ENCODE measurements at places on chromosomes 4 and X. TPM values are rescaled to one million over a fixed set of nuclear protein-coding genes. Genes with fewer than 3 reads are reported as not detected.
A peak's percentile ranks its signal among the peaks of the same experiment; 100 is the strongest.

DNA sequence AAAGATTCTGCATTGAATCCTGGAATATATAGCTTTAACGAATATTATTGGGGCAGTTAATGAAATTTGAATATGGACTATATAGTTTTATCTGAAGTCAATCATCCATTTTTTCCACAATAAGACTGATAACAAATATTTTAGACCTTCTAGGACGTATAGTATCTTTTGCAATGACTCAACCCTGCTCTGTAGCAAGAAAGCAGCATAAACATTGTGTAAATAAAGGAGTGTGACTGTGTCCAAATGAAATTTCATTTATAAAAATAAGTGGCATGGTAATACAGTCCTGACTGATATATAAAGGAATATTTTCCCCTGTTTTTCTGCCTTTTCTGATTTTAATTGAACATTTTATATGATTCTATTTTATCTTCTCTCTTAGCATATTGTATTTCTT, 947.7 kb upstream of the SLIT2 start:
- no peak for DNase-seq

DNA sequence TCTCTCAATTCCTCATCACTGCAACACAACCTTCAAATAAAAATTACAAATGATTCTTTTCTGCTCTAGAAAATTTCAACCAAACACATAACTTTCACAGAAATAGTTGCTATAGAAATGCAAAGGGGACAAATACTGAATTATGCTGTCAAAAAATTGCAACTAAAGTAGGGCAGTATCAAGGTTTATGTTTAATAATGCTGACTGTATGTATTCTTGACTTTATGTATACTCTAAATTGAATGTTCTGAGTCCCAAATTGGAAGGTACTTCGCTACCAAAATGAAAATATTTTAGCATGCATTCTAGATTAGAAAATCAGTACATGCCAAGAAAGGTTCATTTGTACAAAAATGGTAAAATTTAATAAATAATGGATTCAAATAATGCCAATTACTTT, 237.3 kb upstream of the TET2 start:
- DNase-seq = no peak

GRCh38 chr4:92651536-92651935, 347.8 kb downstream of the GRID2 start:
- no peak for DNase-seq

DNA sequence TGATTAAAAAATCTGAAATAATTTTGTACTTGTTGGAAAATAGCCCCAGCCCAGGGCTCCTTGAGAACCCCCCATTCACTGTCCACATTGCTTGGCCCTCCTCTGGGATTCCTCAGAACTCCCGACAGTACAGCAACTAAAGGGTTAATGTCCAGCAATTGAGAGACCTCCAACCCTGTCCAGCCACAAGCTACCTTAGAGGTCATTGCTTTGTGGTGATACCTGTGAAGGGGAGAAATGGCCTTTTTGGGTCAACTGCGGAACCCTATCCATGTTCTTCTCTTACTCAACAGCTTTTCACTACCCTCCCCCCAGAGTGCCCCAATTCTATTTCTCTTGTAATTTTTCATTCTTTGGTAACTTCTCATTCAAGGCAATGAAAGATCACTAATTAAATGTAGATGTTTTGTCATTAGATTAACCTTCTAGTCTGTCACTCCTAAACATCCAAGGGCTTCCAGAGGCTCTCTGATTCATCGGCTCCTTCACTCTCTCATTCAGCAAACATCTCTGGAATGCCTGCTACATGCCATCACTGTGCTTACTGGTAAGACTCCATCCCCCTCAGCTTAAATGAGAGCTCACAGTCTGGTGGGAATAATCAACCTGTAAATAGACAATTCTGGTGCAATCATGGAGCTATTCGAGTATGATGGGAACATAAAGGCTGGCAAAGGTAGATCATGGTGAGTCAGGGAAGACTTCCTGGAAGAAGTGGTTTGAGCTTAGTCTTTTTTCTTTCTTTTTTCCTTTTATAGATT, 241.4 kb upstream of the PGRMC2 start:
- DNase-seq = peak; percentile 100

DNA sequence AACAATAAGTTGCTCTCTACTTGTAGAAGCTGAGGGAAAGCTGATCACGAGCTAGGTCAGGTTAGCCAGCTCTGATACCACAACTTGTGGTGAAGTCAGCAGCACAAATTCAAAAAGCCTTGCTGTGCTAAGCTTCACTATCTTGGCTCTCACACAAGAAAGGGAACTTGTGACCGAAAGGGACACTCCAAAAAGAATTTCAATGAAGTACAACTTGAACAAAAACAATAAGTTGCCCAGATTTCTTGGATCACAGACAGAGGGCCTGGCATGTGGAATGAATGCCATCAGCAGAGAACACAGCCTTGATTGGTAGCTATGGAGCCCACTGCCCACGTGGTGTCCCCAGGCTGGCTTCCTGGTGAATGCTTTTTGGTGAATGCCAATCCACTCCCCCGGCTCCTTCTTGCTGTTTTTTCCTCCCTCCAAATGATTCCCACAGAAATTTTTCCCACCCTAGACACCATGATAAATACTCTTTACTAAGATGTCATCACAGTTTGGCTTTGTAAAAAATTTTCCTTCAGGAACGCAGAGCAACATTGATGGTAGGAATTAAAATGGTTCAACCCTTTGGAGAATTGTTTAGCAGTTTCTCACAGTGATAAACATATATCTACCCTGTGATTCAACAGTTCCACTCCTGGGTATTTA, 82.6 kb downstream of the ANXA3 start:
- DNase-seq = peak; percentile 47

The SSX2B gene
- not detected for total RNA-seq
